Thymus (tissue), 14 donors: ENCODE measurements at places on chromosomes 5 and 9. TPM values are rescaled to one million over a fixed set of nuclear protein-coding genes. Genes with fewer than 3 reads are reported as not detected.

ROPN1L gene
- 0.42 TPM for total RNA-seq

TPPP gene
- 0.24 TPM for total RNA-seq

GBGT1 gene
- total RNA-seq, result 3.0 TPM

IER5L gene
- 4.2 TPM for total RNA-seq

PCA3 gene
- 0.09 TPM for total RNA-seq

CARD19 gene
- 25.3 TPM for total RNA-seq

BAAT gene
- total RNA-seq, result 0.09 TPM

GFI1B gene
- 0.61 TPM for total RNA-seq

PGM5 gene
- total RNA-seq, result 4.3 TPM

PCDHB15 gene
- 0.33 TPM for total RNA-seq

SLC4A9 gene
- total RNA-seq, result not detected
